Frontal cortex (tissue), 4 donors: ENCODE measurements at places on chromosomes 6 and 20. TPM values are rescaled to one million over a fixed set of nuclear protein-coding genes. Genes with fewer than 3 reads are reported as not detected.

DNA sequence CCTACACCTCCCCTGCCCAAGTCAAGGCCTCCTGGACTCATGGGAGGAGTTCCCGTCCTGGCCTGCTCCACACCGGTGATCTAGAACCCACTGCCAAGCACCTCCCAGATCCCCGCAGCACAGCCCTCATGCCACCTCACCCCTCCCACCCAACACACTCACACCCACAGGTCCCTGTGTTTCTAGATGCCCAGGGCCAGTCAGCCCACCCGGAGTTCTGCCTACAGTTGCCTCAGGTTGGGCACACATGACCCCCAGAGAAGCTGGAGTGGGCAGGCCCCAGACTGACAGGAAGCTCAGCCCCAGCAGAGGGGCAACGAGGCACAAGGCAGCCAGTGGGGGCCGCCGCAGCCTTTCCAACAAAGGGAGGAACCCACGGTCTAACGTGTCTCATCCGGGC, 29.6 kb downstream of the RRBP1 start:
- DNase-seq: no peak

- no peak for DNase-seq
Observed at GRCh38 chr6:130140084-130140483, 82.7 kb downstream of the SAMD3 start.

- DNase-seq: no peak
Observed at GRCh38 chr6:111724505-111724904, 118.8 kb upstream of the TRAF3IP2 start.

- no peak for DNase-seq
Observed at GRCh38 chr6:123812621-123813020, 9.0 kb downstream of the NKAIN2 start.

- DNase-seq: no peak
Observed at GRCh38 chr6:82761674-82762345, 303.8 kb downstream of the UBE3D start.

The CST1 gene
- total RNA-seq: not detected

GRCh38 chr20:23340524-23340923, 10.1 kb upstream of the NXT1 start:
- DNase-seq: peak; percentile 80

- DNase-seq: no peak
Observed at GRCh38 chr20:45621593-45621992, 7.9 kb upstream of the WFDC10A start.

GRCh38 chr6:81762132-81762531, 9.7 kb upstream of the TENT5A start:
- no peak for DNase-seq

The LRRN4 gene
- 0.41 TPM for total RNA-seq

The FNDC11 gene
- 6.1 TPM for total RNA-seq

DNA sequence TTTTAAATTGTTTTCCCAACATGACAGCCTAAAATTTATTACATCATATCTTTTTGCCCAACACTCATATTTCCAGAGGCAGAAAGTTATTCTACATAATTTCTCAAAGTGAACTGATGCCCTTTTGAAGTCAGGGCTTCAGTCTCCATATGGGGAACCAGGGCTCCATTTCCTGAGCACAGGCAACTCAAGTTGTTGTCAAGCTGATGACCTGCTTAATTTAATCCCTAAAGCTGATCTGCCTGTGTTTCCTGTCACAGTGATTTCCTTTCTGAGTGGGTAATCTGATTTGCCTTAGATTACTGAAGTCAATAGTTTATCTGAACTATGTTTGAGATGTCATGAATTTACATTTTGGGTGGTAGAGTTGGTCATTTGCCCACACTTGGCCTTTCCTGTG, 932.1 kb upstream of the MANEA start:
- no peak for DNase-seq
